ENCODE measurements at places on chromosomes 3 and 15. TPM values are rescaled to one million over a fixed set of nuclear protein-coding genes. Genes with fewer than 3 reads are reported as not detected.
A peak's percentile ranks its signal among the peaks of the same experiment; 100 is the strongest.

DNA sequence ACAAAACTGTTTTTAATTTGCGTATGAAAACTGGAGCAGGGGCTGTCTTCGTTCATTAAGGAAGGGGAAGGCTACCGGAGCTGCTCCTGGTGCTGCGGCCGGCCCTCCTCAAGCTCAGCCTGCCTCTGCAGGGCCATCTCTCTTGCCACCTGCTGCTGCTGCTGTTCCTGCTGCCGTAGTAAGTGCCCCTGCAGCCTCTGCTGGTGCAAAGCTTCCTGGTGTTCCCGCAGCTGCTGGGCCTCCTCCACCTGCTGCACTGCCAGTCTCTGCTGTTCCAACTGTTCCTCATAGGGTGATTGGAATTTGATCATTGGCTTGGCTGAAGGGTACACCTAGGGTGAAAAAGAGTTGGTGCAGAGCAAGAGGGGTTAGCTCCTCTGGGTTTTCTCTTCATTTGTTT lies 66.0 kb downstream of the GOLIM4 start:
- no peak for DNase-seq

- no peak for DNase-seq
Observed at GRCh38 chr3:5002174-5002870, 23.1 kb downstream of the BHLHE40 start.

DNA sequence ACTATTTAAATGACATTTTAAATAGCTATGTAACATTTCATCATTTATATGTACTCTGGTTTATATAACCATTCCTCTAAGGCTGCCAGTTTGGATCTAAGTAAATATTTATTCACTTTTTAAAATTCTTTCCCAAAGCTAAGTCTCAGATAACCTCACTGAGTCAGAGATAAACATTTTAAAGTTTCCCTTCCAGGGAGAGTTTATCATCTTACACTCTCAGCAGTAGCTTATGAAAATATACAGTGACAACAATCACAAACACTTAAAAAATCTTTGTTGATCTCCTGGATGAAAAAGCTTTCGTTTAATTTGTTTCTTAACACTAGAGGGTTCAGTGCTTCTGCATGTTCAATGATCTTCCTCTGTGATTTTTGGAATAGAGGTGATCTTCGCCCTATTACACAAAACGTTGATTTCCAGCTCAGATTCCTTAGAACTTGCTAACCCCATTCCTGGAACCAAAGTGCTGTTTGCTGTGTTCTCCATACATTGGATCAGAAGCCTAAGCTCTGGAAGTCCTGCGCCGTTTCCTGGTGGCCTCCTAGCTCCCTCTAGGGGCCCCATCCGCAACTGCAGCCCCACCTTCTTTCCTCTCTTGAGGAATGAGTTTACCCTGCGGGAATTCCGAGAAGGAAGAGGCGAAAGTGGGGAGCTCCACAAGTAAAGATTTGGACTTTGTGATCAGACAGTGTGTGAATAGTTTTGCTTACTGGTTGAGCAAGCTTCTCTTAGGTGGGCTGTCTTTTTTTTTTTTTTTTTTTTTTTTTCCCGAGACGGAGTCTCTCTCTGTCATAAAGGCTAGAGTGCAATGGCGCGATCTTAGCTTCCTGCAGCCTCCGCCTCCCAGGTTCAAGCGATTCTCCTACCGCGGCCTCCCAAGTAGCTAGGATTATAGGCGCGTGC lies 29.3 kb upstream of the SACM1L start:
- peak; percentile 76 for DNase-seq

GRCh38 chr3:195876297-195877064 lies 31.9 kb downstream of the TNK2 start:
- DNase-seq = no peak

- DNase-seq = no peak
Observed at GRCh38 chr15:41691471-41691870, 31.3 kb downstream of the MGA start.

DNA sequence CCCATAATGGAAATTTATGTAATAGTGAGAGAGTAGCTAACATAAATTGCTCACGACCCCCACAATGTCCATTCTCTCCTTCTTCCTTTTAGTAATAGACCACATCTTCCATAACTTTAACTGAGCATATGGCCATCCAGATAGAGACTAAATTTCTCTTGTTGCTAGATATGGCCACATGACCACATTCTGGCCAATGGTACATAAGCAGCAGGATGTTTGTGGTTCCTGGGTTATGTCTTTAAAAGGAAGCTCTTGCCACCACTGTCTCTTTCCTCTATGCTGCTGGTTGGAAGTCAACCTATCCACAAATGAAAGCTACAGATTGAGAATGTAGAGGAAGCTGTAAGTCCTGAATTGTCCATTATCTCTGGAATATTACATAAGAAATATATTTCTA lies 59.7 kb upstream of the NPHP3 start:
- DNase-seq = no peak

DNA sequence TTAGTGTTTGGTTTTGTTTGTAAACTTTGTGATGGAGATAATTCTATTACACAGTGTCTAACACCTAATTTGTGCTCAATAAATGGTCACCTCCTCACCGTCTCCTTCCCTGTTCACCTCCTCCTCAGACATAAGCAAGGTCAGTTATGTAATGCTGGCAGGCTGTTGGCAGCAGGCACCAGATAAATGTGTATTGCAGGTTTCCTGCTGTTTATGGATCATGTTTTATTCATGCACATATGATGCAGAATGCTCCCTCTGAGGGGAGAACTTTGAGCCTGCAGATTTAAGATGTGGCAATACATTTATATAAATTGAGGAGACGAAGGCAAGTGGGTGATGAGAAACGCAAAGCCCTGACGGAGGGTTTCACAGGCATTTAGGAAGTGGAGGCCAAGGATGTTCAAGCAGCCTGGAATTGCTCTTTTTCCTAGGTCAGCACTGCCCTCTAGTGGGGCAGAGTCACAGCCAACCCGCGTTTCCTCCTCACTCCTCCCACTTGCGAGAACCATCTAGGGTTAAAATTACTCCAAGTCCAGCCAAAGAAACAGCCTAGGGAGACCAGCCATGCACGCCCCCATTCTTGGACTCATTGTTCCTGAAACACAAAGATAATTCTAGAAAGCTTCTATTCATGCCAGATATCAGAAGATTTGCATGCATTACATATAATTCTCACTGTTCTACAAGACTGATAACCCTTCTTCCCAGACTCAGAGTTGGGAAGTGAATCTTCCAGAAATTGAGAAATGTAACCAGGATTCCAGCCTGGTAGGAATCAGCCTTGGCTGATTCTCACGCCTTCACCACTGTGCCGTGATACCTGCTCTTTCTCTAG lies 228.7 kb downstream of the SLCO3A1 start:
- DNase-seq = peak; percentile 54

DNA sequence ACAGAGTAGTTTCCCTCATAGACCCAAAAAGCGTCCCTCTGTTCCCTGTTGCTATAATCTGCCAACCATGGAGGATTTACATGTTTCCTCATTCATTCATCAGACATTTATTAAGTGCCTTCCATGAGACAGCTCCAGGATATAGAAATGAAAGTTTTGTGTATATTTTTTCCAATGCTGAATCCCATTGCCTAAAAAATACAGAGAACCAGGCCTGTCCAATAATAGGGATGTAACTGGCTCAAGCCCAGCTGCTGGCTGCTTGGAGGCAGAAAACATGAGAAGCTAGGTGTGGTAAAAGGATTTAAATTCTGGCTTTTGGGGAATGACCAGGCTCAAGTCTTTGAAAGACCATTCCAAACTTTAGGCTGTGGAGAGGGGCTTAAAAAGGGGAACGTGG lies 41.5 kb downstream of the RARB start:
- DNase-seq = no peak

DNA sequence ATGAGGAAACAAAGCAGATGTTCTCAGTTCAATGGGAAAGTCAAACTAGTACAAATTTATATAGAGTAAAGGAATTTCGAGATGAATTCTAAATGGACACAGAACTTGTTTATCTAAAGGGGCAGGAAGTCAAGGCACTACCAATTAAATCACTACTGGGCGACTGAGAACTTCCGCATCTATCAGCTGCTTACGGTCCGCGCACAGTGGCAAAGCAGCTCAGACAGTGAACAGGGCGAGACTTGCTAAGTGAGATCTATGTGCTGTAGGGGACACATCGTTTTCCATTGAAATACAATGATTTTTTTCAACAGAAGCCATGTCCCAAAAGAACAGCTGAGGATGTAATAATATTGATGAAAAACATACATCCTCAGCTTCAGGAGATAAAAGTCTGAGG lies 105.0 kb downstream of the CHRNA7 start:
- no peak for DNase-seq

- DNase-seq = peak; percentile 97
Observed at GRCh38 chr3:126180477-126181397, at the start of gene ALDH1L1. TSS of gene ALDH1L1 (minus strand) at chr3:126180586. CDS start at chr3:126160979, 19,607 bp downstream.

PLSCR5 gene
- not detected for total RNA-seq

- no peak for DNase-seq
Observed at GRCh38 chr3:13110678-13111116, 37.5 kb upstream of the IQSEC1 start.

APBA2 gene
- total RNA-seq = 0.28 TPM

Data from left lobe of liver (tissue), 2 donors.